ENCODE measurements at places on chromosomes 7 and 10. TPM values are rescaled to one million over a fixed set of nuclear protein-coding genes. Genes with fewer than 3 reads are reported as not detected.

SLC16A12 gene
- total RNA-seq: not detected

MICALL2 gene
- total RNA-seq: 14.0 TPM

ABCA13 gene
- under 0.01 TPM for total RNA-seq

GARIN1A gene
- total RNA-seq: 0.32 TPM

C7orf33 gene
- total RNA-seq: not detected

ALOX5 gene
- 0.15 TPM for total RNA-seq
